Caudate nucleus (tissue), 63 donors: ENCODE measurements at places on chromosomes 1 and 21.

DNA sequence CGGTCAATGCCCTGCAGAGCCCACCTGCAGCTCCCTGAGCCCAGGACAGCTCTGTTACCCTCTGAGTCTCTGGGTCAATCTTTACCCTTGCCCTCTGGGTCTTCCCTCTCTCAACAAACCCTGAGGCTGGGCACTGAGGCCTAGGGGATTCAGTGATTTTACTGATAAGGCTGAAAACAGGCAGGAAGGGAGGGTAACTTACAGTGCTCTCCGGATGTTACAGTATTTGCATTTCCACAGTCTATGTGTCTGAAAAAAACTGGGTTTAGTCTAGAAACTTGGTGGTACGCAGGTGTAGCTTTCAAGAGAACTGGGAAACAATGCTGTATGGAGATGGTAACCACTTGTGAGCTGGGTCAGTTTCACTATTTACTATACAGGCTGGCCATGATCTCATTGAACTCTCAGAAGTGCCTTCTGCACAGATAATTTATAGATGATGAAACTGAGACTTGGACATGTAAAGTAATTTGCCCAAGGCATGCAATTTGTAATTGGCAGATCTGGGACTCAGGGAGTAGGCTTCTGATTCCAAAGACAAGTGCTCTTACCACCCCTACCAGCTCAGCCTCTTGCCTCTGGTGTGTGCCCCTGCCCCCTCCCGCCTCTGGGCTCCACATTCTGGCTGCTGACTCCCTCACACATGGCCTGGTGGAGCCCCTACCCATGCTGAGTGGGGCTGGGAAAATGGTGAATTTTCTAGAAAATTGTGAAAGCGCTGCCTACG is 48.8 kb downstream of the TENT5C start:
- no peak for DNase-seq

DNA sequence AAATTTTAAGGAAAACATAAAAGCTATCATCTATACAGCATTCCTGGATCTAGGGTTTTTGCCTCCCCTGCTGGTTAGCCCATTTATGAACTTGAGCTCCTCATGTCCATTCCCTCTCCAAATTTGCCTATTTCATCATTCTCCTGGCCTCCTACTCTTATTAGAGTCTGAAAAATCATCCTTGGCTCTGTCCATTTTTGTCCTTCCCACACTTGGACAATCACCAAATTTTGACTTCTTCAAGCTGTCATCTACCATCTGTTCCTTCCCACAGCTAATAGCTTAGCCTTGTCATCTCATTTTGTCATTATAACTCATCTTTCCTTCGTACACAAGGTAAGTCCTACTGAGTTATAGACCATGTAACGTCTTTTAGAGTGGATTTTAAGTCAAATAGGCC is 2.2 kb upstream of the HENMT1 start:
- DNase-seq = no peak

GRCh38 chr1:208479435-208479834 is 235.3 kb upstream of the PLXNA2 start:
- no peak for DNase-seq

DNA sequence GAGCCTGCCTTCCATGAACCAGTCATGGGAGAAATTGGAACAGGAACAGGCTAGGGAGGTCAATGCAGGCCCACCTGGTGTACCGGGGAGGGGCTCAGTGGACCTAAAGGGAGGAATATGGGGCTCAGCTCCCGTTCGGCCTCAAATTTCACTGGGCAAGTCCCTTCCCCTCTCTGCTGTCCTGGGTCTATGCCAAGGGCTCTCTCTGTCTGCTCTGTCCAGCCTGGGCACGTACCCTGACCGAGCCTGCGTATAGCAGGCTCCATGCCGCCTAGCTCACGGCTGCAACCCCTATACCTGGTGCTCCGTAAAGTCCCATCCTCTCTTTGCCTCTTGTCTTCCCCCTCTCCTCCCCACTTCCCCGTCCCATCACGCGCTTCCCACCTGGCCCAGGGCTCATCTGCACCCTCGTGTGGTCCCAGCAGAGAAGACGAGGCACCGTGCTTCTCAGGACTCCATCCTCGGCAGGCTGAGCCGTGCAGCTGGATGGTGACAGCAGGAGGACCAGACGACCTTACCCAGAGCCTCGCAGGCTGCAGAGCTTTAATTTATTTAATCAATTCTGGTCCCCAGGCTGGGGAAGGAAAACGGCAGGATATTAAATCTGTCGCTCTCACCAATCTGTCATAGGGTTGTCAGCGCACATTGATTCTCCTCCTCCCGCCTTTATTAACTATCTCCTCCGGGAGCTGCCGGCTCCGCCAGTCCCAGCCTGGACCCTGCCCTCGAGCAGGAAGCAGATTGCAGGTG is 25.0 kb upstream of the DISP3 start:
- no peak for DNase-seq

- DNase-seq = no peak
Observed at GRCh38 chr1:167516404-167517388, 1.6 kb downstream of the CD247 start.

- no peak for DNase-seq
Observed at GRCh38 chr21:39951183-39952101, 84.2 kb downstream of the PCP4 start.

- no peak for DNase-seq
Observed at GRCh38 chr1:51044199-51044598, 57.8 kb upstream of the C1orf185 start.

DNA sequence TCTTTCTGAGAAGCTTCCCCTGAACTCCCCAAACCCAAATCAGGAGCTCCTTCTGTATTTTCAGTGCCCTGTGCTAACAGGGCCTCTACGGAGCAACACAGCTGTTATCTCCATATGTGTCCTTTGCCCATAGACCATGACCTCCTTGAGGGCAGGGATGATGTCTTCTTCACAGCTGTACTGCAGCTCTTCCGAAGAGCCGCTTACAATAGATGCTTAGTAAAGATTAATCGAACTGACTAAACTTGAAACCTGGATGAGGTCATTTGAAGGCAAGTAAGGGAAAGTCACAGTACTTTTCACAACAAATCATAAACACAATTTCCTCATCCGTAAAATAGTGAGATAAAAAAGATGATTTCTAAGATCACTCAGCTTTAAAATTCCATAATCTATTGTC is 4.4 kb upstream of the KCNN3 start:
- DNase-seq = no peak

GRCh38 chr1:22064751-22065402 is 12.4 kb downstream of the CDC42 start:
- no peak for DNase-seq

- no peak for DNase-seq
Observed at GRCh38 chr1:209490013-209490412, 93.5 kb upstream of the CAMK1G start.

- DNase-seq = no peak
Observed at GRCh38 chr1:210764536-210764935, 369.4 kb downstream of the KCNH1 start.
